Karpas-422 (cell line): ENCODE measurements at places on chromosomes 7 and 10.

DNA sequence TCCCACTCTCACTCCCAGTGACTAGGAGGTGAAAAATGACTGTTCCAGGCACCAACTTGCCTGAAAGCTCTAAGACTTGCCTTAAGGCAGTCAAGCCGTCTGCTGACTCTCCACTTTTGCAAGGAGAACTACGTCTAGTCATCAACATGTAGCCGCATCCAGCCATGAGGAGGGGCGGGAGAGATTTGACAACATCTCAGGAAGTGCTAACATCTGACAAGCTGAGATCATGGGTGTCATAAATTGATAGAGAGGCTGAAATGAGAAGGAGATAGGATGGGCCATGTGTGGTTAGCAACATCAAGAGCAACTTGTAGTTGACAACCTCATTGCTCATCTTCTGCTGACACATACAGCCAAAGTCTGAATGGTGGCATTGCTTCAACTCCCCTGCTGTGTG, 9.0 kb upstream of the TBXAS1 start:
- no peak overlapping the region for H3K27ac ChIP-seq
- no peak overlapping the region for H3K4me3 ChIP-seq
- DNase-seq, result no peak
- H3K4me1 ChIP-seq, result no peaks in the 10 kb centered on the region
- H3K36me3 ChIP-seq, result no peaks in the 10 kb centered on the region

DNA sequence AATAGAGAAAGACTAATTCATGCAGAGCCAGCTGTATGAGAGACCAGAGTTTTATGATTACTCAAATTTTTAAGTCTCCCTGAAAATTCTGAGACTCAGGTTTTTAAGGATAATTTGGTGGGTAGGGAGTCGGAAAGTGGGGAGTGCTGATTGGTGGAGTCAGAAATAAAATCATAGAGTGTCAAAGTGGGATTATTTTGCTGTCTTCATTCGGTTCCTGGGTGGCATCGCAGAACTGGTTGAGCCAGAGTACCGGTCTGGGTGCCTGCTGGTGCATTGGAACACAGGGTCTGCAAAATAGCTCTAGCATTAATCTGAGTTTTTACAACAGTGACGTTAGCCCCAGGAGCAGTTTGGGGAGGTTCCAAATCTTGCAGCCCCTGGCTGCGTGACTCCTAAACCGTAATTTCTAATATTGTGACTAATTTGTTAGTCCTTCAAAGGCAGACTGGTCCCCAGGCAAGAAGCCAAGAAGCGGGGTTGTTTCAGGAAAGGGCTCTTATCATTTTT, 32.4 kb downstream of the GPRIN2 start:
- no peak overlapping the region for H3K27ac ChIP-seq
- no peaks in the 10 kb centered on the region for H3K27me3 ChIP-seq
- no peaks in the 10 kb centered on the region for H3K4me1 ChIP-seq
- H3K4me3 ChIP-seq, result no peak overlapping the region
- no peaks in the 10 kb centered on the region for H3K36me3 ChIP-seq
- DNase-seq, result no peak

- H3K4me3 ChIP-seq, result no peak overlapping the region
- no peak overlapping the region for H3K27ac ChIP-seq
Observed at GRCh38 chr10:45076891-45077290, 76.2 kb downstream of the ZNF22 start.

DNA sequence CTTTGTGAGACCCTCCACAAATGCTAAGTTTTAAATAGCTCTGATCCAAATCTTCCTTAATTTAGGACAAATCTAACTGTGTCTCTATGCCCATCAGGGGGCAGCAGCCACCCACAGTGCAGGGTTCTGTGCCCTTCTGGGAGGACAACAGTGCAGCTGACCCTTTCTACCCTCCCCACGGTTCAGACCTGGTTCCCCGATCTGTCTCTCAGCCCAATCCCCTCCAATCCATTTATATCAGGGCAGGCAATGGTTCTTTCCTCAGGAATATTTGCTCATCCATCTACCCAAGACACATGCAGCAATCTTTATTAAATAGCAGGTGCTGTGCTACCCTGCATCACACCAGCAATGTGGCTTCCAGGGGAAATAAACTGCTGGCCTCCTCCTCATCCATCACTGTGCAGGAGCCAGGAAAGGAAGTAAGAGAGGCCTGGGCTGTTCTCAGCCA, 4.0 kb upstream of the RBM28 start:
- no peak overlapping the region for H3K4me3 ChIP-seq
- H3K27me3 ChIP-seq, result no peaks in the 10 kb centered on the region
- no peaks in the 10 kb centered on the region for H3K36me3 ChIP-seq

DNA sequence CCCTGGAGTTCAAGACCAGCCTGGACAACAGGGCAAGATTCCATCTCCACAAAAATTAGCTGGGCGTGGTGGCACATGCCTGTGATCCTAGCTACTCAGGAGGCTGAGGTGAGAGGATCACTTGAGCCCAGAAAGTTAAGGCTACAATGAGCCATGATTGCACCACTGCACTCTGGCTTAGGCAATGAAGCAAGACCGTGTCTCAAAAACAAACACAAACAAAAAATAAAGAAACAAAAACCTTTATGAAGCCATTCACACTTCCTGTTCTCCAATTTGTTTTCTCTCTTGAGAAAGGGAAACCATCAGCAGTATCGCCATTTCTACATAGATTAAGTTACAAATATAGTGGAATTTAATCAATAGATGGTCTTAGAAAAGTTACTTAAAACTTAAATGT, 19.8 kb downstream of the YME1L1 start:
- peaks cover 66% of the 10 kb centered on the region; the same call in 1 of the 2 replicates for H3K36me3 ChIP-seq
- no peak overlapping the region for H3K27ac ChIP-seq
- H3K27me3 ChIP-seq, result no peaks in the 10 kb centered on the region
- no peak for DNase-seq

DNA sequence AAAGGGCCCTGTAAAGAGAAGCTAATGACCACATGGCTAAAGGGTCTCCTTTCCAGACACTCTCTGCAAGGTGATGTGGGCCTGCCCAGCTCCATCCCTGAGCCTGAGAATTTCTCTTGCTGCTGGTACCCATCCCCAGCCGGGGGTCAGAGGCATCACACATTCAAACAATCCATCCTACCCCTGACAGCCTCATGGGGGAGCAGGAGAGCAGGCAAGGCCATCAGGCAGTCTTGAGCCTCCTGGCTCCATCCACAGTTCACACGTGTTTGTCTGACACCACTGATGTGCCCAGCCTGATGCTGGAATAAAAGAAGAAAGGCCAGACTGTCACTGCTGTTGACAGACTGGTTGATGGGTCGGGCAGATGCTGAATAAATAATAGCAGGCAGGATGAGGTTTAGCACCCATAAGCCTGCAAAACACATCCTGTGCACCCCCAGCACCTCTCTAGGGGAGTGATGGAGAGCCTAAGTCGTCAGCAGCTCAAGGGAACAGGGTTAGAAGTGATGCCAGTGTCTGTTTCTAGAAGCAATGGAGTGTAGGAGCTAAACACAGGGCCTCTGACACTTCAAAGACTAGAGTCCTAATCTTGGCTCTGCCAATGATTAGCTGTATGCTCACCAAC, 43.5 kb downstream of the TLL2 start:
- peak; percentile 61 for DNase-seq
- no peaks in the 10 kb centered on the region for H3K36me3 ChIP-seq
- no peaks in the 10 kb centered on the region for H3K27me3 ChIP-seq
- H3K4me1 ChIP-seq, result no peaks in the 10 kb centered on the region
